Hematopoietic multipotent progenitor cell treated with erythropoietin and hydrocortisone succinate and interleukin-3 and kit ligand, for 8 days (in vitro differentiated cells): ENCODE measurements at places on chromosomes 2 and 18.

DNA sequence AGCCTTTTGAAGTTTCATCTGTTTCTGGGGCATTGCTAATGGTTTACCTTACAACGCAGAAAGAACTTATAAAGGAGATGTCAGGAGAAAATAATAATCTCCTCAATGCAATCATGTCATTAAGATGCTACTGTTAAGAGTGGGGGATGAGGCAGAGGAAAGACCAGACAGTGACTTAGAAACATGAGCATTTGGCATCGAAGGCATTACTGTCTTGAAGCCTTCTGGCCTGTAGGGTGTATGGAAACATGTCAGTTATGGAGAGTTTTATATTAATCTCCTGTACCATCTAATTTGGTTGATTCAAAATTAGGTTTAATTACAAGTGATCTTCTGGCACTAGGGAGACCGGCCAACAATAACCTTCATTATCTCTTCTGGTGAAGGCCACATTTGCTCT lies 32.5 kb downstream of the CDC42EP3 start:
- DNase-seq: no peak

DNA sequence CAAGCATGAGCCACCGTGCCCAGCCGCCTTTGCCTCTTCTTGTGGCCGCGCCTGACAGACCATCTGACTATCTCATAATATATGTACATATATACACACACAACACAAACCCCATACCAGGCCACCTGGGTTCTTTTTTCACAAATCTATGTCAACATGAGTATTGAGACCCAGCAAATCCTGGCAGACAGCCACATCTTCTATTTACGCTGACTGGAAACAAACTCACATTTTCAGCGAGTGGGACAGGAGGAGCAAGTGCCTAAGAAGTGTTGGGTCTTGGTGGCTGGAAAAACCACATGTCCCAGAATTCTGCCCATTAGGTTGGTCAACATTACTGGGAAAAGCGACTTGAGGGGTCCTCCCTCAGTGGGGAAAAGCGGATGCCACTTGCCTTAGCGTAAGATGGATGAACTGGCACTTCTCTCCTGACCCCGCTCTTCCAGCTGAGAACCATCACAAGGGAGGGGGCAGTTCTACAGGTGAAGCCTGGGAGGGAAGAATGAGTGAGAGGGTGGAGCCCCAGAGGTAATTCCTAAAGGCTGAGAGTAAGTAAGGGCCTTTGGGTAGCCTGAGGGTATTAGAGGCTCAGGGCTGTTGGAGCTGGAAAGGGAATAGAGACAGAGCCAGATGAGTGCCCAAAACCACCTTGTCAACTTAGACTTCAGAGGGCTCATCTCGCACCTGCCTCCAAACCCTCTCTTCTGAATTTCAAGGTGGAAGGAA lies 1.9 kb downstream of the SCYGR3 start:
- DNase-seq: no peak

- DNase-seq: no peak
Observed at GRCh38 chr2:46333912-46334311, 36.7 kb downstream of the EPAS1 start.

DNA sequence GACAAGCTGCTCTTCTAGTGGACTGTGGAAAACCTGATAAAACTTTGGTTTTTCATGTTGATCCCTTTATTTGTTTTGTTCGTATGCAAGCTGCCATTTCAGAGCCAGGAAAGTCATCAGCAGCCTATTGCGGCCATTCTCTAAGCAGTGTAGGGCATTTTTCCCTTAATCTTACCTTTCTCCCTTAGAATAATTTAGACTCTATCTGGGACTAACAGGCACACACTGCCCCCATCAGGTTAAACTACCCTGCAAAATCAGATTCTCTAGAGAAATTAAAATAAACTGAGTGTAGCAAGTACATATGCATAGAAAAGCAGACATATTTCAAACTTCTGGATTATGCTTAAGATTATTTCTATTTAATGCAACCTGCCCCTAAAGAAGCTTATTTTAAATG lies 347.5 kb downstream of the METTL4 start:
- DNase-seq: peak; percentile 41

GRCh38 chr18:70022636-70023035 lies 75.0 kb upstream of the CD226 start:
- DNase-seq: no peak

GRCh38 chr18:49911427-49911826 lies 98.1 kb upstream of the ACAA2 start:
- no peak for DNase-seq

GRCh38 chr18:8987241-8987640 lies 115.3 kb upstream of the NDUFV2 start:
- DNase-seq: no peak

GRCh38 chr2:217218269-217219163 lies 358.7 kb upstream of the TNP1 start:
- DNase-seq: peak; percentile 91

GRCh38 chr2:135586148-135586547 lies 54.9 kb downstream of the R3HDM1 start:
- DNase-seq: no peak

DNA sequence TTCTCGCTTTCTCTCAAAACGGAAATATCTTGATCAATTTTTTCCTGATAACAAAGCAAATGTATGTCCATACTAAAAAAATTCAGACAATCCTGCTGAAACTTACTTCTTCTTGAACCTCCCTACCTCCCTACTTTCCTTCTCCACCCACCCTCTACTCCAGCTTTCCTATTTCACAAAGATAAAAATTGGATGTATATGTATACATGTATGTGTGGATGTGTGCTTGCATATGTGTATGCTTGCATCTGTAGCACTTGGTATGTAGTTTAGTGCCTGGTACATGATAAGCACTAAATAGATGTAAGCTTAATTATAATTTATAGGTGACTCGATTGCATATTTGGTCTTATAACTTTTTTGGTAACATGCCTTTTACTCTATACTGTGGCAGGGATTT lies 167.5 kb upstream of the ITGA4 start:
- no peak for DNase-seq

GRCh38 chr2:122780251-122780650 lies 1024.8 kb downstream of the TSN start:
- DNase-seq: no peak

GRCh38 chr2:77602771-77603170 lies 80.6 kb upstream of the LRRTM4 start:
- DNase-seq: no peak

DNA sequence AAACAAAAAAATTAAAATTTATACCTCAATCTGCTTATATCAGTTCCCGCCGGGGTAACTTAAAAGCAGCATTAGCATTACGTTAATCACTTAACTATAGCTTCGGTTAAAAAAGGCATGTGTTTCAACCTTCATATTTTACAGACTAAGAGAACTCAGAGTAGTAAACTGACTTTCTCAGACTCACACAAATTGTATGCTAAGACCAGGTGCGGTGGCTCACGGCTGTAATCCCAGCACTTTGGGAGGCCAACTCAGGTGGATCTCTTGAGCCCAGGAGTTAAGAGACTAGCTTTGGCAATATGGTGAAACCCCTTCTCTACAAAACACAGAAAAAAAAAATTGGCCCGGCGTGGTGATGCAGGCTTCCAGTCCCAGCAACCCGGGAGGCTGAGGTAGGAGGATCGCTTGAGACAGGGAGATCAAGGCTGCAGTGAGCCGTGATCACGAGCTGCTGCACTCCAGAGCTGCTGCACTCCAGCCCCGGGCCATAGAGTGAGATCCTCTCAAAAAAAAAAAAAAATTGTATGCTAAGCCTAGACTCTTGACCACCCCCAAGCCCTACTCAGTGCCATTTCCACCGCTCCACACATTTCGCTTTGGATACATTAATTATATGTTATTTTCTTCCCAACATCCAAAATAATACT lies 2.4 kb downstream of the HNRNPLL start:
- no peak for DNase-seq

DNA sequence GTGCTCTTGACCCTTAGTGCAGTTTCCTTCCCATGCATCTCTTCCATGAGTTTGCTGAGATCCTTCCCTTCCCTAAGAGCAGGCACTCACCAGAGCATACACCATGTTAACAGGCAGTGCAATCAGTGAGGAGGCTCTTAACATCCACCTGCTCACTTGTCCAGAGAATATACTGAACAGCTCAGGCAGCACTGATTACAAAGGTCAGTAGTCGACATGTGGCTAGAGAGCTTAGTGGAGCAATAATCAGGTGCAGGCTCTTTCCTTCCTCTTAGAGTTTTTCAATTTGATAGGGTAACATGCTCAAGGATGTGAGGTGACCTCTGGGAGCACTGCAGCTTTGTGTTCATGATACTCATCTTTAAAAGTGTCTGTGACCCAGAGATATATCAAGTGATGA lies 144.1 kb upstream of the SETBP1 start:
- DNase-seq: no peak

DNA sequence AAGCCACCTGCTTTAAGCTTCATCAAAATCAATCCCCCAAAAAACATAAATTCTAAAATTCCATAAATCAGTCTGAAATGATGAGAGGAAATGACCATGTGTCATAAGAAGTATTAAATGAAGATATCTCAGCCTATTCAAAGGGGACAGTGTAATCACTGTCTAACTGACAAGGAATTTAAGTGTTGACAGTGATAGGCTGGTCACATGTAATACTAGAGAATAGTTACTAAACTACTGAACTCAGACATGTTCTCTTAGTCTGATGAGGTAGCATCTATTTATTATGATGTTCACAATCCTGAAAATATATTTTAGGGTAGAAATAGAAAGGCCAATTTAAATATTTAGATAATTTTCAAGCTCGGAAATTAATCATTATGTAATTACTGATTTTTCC lies 216.1 kb downstream of the L3MBTL4 start:
- no peak for DNase-seq

DNA sequence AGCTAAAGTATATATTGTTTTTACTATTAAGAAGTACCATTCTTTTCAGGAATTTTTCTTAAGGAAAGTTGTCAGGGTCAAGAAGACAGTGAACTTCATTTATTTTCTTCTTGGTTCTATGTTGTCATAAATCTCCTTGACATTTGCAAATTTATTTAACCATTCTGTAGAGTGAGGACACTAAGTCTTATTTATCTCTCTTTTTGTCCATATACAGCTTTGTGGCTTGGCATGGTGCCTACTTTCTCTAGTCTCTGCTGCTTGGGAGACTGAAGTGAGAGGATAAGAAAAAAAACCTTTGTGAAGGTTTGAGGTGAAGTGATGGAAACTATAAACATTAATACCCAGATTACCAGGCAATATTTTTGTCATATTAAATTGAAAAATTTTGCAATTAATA lies 1389.4 kb downstream of the SUCLG1 start:
- DNase-seq: peak; percentile 61

GRCh38 chr2:241990466-241990865 lies 120.9 kb downstream of the RTP5 start:
- DNase-seq: no peak

- DNase-seq: no peak
Observed at GRCh38 chr2:200225951-200226350, 80.5 kb upstream of the SPATS2L start.

DNA sequence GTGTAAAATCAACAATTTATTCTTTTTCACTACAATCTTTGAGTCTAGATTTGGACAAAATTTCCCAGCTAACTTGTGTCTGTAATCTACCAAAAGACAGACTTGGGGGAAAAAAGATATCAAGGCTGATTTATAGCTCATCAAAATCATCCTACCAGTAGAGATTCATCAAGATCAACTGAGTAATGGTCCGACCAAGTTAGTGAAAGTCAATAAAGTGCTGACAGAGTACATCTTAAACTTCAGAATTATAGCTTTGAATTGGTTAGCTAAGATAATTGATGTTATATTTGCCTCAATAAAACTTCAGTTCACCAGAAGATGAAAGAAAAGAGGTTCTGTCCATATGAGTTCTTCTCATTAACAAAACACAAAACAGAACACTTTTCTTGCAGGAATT lies 207.1 kb upstream of the KYNU start:
- no peak for DNase-seq

DNA sequence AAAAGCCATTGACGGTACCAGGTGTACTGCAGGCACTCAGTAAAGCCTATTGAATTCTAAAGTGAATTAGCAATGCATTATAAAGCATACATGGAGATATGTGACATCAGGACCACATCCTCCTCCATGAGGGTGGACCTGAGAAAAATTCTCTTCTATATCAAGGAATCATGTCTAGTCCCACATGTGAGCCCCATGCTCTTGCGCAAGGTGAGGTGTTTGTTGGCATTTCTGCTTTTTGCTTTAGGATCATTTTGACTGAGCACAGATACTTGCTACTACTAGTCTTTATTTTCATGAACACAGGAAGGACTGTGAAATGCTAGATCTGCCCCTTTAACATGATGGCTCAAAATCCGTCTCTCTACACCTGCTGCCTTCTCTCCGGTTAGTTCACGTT lies 183.9 kb downstream of the CD226 start:
- DNase-seq: no peak

DNA sequence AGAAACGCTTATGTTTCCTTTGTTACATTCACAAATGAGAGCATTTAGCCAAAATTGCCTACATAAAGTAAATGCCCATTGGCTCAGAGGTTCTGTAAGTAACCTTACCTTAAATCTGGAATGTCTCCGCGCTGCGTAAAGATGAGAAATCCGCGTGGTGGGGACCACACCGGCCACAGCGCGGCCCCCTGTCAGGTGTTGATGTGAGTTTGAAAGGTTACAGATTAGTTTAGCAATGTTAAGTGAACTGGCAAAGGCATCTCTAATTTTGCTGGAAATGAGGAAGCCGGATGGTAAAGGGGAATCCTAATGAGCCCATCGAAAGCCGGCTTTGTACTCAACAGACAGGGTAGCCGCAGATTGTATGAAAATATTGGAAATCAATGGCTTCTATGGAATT lies 11.8 kb downstream of the SALL3 start:
- no peak for DNase-seq

DNA sequence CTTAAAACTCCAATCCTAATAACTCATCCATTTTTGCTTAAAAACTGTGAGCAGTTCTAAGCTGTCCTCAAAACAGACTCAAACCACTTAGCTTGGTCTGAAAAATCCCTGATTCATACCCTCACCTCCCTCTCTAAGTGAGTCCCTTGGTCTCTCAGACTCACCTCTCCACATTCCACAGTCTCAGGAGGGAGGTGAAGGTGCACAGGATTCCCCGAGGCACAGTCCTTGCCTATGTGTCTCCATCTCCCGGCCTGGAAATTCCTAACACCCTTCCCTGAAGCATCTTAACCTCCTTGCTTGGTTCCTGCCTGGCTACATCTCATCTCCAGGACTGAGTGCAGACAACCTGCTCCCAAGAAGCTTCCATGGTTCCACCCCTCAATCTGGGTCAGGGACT lies 45.0 kb downstream of the CYRIA start:
- no peak for DNase-seq

GRCh38 chr18:25306671-25307070 lies 45.3 kb downstream of the ZNF521 start:
- no peak for DNase-seq

DNA sequence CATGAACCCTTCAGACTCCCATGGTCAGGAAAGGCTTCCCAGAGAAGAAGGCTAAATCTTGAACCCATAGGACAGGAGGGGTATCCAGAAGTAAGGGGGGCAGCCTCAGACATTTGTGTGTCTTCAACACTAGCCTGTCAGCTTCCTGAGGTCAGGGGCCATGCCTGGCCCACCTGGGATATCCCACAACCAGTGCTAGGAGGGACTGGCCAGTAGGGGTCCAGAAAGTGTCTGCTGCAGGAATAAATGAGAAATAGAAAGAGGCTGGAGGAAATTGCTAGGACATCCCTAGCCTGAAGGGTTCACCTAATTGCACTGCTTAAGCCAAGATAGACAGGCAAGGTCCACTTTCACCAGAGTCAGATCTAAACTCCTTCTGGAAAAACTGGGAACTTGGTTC lies 799.6 kb upstream of the ID2 start:
- DNase-seq: no peak

- no peak for DNase-seq
Observed at GRCh38 chr2:151614606-151615306, 119.5 kb downstream of the NEB start.
